ENCODE measurements at places on chromosomes 11 and 22. TPM values are rescaled to one million over a fixed set of nuclear protein-coding genes. Genes with fewer than 3 reads are reported as not detected.

OR4C3 gene
- not detected for total RNA-seq

PIK3IP1 gene
- 42.7 TPM for total RNA-seq

DNA sequence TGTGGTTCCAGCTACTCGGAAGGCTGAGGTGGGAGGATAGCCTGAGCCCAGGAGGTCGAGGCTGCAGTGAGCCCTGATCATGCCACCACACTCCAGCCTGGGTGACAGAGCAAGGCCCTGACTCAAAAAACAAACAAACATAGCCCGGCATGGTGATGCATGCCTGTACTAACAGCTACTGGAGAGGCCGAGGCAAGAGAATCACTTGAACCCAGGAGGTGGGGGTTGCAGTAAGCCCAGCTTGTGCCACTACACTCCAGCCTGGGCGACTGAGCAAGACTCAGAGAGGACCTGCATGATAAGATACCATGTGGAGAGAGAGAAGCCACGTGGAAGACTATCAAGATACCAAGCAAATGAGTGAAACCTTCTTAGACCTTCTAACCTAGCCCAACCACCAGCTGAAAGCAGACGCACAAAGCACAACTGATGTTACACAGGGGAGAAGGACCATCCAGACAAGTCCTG lies 36.1 kb downstream of the AMBRA1 start:
- H3K4me3 ChIP-seq = no peak overlapping the region

GRCh38 chr11:123409456-123410217 lies 20.4 kb upstream of the GRAMD1B start:
- H3K4me3 ChIP-seq = no peak overlapping the region
- no peak overlapping the region for H3K27ac ChIP-seq
- no peaks in the 10 kb centered on the region for H3K4me1 ChIP-seq
- no peak for DNase-seq
- no peaks in the 10 kb centered on the region for H3K36me3 ChIP-seq

- no peaks in the 10 kb centered on the region for H3K4me1 ChIP-seq
- no peak overlapping the region for H3K4me3 ChIP-seq
- no peaks in the 10 kb centered on the region for H3K36me3 ChIP-seq
- no peak for DNase-seq
- H3K27ac ChIP-seq = no peak overlapping the region
- H3K27me3 ChIP-seq = no peaks in the 10 kb centered on the region
Measured at GRCh38 chr11:12291766-12292165, 85.6 kb upstream of the PARVA start.

- no peaks in the 10 kb centered on the region for H3K27me3 ChIP-seq
- peaks cover 3% of the 10 kb centered on the region for H3K36me3 ChIP-seq
- H3K4me3 ChIP-seq = no peak overlapping the region
Measured at GRCh38 chr22:35930933-35931332, 97.7 kb downstream of the RBFOX2 start.

DNA sequence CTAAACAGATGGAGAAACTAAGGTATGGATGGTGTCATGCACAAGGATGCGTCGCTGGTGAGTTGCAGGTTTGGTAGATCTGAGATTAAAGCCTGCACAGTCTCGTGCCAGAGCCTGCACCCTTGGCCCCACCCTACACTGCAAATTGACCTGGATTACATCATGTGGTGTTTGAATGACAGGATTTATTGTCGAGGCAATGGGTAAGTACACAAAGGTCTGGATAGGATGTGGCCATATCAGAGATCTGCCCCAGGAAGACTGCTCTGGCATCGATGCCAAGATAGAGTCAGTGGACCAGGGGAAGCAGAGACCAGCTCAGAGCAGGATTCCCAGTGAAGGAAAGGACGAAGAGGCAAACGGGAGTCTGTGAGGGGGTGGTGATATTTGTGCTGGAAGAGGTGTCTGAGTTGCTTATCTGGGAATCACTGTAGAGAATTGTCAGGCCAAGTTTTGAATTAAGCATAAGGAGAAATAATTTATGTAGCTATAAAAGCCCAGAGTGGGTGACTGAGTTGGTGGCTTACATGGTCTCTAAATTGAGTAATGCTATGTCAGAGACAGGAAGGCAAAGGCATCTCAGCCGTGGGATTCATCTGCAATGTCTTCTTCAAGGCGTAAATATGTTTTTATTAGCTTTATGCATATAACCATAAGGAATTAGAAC lies 499.6 kb upstream of the B3GAT1 start:
- no peak overlapping the region for H3K27ac ChIP-seq
- H3K4me3 ChIP-seq = no peak overlapping the region
